Neural crest cell (in vitro differentiated cells): ENCODE measurements at places on chromosomes 3 and 15. TPM values are rescaled to one million over a fixed set of nuclear protein-coding genes. Genes with fewer than 3 reads are reported as not detected.

SMAD6 gene
- total RNA-seq = 4.7 and 5.4 TPM in 2 replicates

WDR93 gene
- 0.20 TPM in 1 of 2 replicates, not detected in the other for total RNA-seq

DNA sequence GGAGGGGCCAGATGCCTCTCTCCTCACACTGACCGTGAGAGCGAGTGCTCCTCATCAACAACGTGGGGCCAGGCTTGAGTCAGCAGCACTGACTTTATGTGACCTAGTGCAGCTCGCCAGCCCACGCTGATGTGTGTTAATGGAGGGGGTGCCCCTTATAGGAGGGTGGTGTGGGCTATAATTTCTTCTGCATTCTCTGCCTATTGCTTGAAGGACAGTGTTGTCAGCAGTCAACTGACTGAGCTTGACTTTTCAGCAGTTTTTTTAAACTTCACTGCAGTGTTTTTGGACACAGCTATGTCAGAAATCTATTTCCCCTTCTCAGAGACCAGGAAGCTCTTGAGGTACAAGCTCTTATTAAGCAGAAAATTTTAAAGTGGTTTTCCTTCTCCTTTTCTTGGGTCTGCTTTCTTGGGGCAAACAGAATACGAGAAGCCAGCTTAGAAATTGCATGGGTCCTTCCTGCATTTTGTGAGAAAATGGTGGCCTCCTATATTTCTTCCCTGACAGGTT lies 304.8 kb upstream of the CTDSPL start:
- DNase-seq = no peak

DNA sequence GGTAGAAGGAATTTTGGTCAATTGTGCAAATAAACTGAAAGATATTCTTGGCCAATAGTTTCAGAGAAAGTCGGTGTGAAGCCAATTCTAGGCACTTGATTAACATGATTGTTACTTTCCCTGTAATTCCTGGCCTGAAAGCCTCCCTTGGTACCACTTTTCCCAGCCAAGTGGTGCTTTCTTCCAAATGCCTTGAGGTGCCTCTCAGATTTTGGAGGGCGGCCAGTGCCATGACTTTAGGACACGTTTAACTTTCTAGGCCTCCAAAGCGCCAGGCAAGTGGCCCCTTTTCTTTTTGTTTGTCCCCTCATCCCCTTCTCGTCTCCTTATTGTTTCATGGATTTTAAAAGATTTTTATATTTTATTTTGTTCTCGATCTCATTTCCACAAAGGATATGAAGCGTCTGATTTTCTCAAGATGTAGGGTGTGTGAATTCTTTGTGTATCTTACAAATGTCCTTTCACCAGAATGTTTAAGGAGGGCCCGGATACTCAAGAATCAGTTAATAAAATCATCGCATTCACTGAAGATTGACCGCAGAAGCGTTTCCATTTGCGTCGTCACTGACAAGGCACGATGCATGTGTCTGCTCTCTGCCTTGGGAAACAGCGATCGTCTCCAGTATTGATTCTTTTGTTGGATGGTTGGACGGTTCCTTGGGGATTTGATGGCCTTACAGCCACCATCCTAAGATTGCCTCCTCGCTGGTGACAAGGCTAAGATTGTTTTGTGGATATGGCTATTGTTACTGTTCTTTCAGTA lies 87.8 kb downstream of the ASB7 start:
- DNase-seq = no peak

DNA sequence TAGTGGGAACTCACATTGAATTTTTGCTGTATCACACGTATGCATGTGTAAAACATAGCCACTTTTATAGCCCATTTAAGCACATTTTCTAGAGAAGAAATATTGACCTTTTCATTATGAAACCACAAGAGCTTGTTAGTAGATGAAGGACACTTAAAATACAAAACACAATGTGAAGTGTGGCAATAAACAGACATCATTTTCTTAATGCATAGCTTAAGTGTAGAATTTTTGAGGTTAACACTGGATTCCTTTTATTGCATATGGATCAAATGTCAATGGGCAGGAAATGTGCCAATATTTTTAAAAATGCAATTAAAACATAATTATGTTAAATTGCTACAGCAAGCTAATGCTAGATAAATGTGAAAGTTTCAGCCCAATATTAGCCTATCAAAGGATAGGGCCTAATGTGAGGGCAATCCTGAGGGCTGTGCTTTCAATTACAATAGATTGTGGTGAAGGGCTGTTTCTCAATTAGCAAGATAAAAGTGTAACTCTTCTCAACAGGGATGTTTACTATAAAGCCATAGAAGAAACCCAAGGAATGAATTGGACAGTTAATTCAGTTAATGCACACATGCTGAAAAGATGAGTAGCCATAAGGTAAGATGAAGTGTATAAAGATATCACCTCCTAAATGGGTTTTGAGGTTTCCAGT lies 489.0 kb upstream of the CDIN1 start:
- no peak for DNase-seq

GRCh38 chr3:52216585-52217408 lies 8.6 kb downstream of the TLR9 start:
- no peak for DNase-seq

GRCh38 chr15:95574053-95574452 lies 756.4 kb upstream of the NR2F2 start:
- no peak for DNase-seq
